ENCODE measurements at places on chromosomes 2 and 18.

DNA sequence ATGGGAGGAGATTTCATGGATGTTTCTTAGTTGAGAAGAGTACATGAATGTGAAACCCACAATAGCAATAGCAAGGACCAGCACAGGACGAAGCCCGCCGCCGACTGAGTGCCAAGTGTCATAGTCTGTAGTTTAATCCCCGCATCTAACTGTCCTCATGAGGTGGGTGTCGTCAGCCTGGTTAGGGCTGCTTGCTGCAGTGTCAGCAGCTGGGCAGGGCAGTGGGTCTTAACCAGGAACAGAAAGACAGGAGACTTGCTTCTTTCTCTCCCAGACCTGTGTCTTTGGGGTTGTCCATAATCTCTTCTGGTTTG, 146.6 kb downstream of the VAPA start:
- DNase-seq, result no peak

GRCh38 chr2:149314687-149315086, 15.7 kb upstream of the LYPD6 start:
- no peak for DNase-seq

- no peak for DNase-seq
Observed at GRCh38 chr2:204261846-204262245, 283.4 kb upstream of the PARD3B start.

- no peak for DNase-seq
Observed at GRCh38 chr2:1835581-1836201, 91.4 kb upstream of the PXDN start.

GRCh38 chr2:150410809-150411208, 76.7 kb downstream of the RND3 start:
- DNase-seq, result no peak

GRCh38 chr2:66929632-66930338, 467.3 kb upstream of the ETAA1 start:
- DNase-seq, result no peak

DNA sequence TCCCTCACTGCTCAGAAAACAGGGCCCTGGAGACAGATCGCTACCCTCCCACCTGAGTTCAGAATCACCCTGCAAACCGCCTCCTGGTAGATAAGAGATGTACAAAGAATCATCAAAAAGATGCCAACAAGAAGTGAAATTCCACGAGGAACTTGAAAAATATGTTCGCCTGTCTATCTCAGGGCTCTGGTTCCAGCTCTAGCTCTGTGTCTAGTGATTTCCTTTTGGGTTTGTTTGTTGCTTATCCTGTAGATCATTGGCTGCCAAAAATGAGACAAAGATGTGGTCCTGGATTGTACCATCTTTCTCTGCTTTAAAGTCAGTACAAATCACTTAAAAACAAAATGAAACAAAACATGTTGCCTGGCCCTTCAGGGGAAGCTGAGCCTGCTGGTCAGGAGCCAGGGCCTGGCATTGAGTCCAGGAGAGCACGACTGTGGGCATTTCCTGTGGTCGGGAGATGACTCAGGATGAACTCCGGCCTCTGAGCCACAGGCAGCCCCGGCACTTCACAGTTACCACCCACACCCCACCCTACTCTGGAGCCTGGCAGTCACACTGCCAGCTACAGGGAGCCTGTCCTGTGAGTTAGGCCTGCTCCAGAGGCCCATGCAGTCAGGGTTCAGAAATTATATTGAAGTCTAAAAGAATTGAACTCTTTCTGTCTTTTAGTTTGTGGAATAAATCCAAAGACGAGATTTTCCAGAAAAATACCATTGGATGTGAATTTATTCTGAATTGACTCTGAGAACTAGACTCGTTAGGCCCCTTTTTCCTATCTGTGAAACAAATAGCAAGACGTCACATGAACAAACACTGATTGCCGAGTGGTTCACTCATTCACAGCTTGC, 8.0 kb upstream of the ITGB6 start:
- DNase-seq, result no peak

GRCh38 chr2:21288739-21289520, 165.2 kb downstream of the TDRD15 start:
- DNase-seq, result no peak

- no peak for DNase-seq
Observed at GRCh38 chr2:120470041-120470965, 124.4 kb downstream of the INHBB start.

GRCh38 chr2:118371515-118371914, 283.2 kb downstream of the INSIG2 start:
- no peak for DNase-seq

- no peak for DNase-seq
Observed at GRCh38 chr2:47504174-47504810, 101.3 kb downstream of the MSH2 start.

- no peak for DNase-seq
Observed at GRCh38 chr18:1438967-1439366, 534.3 kb downstream of the ADCYAP1 start.

GRCh38 chr2:43400508-43400907, 174.1 kb upstream of the ZFP36L2 start:
- no peak for DNase-seq

DNA sequence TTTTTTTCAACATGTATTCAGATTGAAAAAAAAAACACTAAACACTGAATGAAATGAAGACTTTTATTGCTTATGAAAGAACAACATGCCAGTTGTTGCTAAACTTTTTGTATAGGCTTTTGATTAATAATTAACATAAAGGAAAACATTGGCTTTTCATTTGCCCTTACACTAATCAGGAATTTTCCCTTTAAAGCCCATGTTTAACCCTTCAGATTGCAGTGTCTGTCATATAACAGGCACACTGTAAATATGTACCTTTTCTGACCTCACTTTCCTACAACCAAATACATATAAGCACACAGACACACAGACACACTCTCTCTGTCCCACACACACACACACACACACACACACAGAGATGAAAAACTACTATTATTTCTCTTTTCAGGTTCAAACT, 84.4 kb downstream of the MAP2 start:
- no peak for DNase-seq

DNA sequence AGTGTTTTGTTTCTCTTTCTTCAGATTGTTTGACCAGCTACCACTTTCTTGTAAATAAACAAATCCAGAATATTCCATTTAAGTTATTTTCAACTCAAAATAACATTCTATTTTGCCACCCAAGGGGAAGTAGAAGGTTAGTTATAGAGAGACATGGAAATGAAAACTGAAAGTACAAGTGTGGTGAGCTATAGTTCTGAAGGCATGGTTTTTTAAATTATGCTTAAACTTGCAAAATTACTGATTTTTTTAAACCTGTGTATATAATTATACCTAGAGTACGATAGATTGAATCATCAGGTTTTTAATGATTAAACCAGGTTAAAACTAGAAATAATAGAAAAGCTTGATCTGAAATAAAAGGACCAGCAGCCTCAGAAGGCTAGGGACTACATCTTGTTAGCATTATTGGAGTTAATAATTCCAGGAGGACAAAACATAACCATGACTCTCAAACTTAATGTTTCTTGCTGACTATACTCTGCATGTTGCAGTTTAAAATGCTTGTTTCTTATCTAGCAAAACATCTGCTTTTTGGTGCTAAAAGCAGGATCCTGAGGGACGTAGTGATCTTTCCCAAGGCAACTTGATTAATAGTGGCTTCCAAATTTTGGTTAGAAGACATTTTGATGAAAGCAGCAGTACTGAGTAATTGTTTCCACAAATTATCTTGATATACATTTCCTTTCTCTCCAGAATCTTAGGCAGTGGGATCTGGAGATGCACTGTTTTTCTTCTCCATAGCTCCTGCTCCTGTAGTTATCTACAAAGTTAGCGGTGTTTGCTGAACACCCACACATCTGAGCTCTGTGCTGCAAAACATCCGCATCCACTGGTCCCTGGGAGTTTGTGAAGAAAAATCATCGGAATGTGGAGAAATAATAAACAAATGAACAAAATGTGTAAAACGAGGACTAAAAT, 327.2 kb upstream of the PKDCC start:
- no peak for DNase-seq

- DNase-seq, result no peak
Observed at GRCh38 chr18:61676773-61677434, 215.9 kb downstream of the RNF152 start.

GRCh38 chr18:39846265-39846664, 2108.8 kb upstream of the PIK3C3 start:
- no peak for DNase-seq

- DNase-seq, result no peak
Observed at GRCh38 chr2:191230174-191230573, 15.0 kb upstream of the MYO1B start.

- no peak for DNase-seq
Observed at GRCh38 chr2:181594322-181594721, 62.6 kb downstream of the CERKL start.

DNA sequence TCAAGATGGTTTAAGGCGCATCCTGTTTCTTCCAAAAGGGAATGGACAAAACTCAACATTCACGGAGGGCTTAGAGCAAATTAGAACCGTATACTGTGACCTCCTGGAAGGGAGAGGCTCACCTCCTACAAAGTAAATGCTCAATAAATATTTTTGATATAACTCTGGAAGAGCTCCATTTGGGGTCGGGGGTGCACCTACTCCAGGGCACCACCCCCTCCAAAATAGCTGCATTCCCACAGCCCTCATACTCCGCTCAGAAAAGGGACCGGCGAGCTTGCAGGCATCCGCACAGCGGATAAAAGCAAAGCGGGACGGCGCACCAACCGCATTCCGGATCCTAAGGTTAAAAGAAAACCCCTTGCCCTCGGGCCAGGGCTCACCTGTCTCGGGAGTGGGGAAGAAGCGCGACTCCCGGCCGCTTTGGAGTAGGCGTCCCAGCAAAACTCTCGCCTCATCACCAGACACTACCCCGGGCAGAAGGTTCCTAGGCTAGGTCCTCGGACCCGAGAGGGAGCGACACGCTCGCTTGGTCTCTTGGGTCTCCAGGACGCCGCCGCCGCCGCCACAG, 378 bp downstream of the WDPCP start:
- no peak for DNase-seq

DNA sequence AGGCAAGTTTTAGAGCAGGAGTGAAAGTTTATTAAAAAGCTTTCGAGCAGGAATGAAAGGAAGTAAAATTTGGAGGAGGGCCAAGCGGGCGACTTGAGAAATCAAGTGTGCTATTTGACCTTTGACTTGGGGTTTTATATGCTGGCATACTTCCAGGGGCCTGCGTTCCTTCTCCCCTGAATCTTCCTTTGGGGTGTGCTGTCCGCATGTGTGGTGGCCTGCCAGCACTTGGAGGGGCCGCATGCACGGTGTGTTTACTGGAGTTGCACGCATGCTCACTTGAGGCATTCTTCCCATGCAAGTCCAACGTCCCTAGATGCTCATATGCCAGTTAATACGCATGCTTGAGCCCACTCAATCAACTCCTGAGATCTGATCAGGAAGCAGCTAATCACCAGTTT, 78.3 kb upstream of the MAP4K4 start:
- no peak for DNase-seq

DNA sequence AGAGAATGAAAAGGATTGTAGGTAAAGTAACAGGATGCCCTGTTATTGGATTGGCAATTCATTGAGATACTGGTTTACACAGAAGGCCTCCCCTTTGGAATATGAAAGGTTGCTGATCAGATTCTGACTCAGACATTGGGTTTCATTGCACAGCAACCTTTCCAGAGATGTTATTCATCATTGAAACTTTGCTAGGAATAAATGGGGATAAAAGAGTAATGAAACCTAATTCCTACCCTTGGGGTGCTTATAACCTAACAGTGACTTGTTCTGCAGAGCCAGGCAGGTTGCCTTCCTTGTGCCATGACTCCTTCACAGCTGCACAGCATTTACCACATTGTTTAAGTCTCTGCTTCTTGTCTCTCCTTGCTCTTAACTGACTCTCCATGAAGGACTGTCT, 5.0 kb downstream of the NAB1 start:
- no peak for DNase-seq

DNA sequence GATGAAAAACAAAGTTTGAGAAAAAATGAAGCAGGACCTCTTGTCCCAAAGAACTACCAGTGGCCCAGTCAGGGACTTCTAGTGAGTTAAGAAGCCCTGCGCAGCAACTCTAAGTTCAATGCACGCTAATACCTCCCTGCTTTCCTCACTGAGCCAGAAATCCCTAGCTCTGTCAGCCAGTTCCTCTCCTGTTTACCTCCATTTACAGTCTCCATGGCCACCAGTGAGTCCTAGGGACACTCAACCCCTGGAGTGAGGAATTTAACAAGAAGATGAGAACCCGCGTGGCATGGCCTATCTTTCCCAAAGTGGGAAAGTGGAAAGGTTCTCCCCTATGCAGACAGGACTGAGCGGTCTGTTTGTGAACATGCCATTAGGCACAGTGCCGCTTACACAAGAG, 31.0 kb downstream of the MRPL33 start:
- no peak for DNase-seq

DNA sequence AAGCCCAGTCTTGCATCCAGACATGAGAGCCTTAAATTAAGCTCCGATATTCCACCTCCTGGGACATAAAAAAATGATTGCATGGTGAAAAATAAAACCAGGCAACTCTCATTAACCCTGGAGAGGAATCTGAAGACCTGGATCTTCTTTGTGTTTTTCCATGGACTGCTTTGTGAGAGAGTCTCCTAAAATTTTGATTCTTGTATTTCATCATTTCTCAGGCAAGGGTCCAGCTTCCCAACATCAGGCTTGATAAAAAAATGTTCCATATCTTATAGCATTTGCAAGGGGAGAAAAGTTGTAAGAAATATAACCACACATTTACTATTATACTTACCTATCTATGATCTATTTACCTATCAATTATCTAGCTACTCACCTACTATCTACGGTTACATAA, 327.5 kb upstream of the SPHKAP start:
- no peak for DNase-seq

GRCh38 chr2:208129744-208130711, at the start of gene CRYGC:
TSS of gene CRYGC (minus strand) at chr2:208129828. CDS start at chr2:208129792, 36 bp downstream.
- no peak for DNase-seq

DNA sequence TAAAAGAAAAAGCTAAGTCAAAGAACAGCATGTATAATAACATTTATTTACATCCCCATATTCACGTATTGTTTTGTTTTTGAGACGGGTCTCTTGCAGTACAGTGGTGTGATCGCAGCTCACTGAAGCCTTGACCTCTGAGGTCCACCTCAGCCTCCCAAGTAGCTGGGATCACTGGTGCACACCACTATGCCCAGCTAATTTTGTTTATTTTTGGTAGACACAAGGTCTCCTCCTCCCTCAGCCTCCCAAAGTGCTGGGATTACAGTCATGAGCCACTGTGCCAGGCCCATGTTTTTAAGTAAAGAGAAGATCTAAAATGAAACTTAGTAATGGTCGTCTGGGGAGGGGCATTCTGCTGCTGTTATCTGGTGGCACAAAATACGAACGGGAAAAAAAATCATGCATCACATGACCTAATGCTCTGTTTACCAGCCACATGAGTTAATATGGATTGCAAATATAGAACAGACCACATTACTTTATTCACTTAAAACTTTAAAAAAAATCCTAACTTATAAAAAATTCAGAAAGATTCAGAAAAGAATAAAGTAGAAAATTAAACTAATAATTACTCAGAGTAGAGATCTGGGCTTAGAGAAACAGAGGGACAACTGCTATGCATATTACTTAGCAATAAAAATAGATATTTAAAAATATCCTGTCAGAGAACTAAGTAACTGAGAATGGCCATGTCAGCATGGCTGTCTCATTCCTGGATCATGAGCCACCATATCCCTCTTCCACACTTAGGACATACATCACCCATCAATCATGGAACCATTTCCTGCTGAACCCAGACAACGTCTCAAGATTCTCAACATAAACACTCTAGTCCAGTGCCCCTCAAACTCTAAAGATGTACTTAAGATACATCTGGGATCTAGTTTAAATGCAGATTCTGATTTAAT, 7.3 kb downstream of the MMADHC start:
- DNase-seq, result no peak
